Mesenchymal stem cell (in vitro differentiated cells and primary cell): ENCODE measurements at places on chromosomes 5 and 9.

DNA sequence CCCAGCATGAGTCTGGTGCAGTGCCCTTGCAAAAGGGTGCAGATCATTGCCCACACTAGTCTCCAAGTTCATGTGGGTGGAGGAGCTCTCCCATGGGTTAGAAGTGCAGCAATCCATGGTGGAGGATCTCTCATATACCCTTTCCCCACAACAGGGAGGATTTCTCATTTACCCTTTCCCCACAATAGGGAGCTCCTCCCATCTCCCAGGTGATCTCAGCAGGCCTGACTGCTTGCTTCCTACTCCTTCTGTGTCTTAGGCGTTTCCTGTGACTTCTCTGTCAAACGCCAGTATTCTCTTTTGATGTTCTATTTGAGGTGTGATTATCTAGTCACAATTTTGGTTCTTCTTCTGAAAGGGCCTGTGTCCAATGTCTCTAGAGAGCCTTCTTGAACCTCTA is 133.8 kb upstream of the RFX3 start:
- no peak for DNase-seq

GRCh38 chr9:73202980-73203379 is 51.3 kb downstream of the ANXA1 start:
- DNase-seq, result no peak

- DNase-seq, result no peak
Measured at GRCh38 chr5:170097934-170098333, 7.8 kb upstream of the FOXI1 start.

DNA sequence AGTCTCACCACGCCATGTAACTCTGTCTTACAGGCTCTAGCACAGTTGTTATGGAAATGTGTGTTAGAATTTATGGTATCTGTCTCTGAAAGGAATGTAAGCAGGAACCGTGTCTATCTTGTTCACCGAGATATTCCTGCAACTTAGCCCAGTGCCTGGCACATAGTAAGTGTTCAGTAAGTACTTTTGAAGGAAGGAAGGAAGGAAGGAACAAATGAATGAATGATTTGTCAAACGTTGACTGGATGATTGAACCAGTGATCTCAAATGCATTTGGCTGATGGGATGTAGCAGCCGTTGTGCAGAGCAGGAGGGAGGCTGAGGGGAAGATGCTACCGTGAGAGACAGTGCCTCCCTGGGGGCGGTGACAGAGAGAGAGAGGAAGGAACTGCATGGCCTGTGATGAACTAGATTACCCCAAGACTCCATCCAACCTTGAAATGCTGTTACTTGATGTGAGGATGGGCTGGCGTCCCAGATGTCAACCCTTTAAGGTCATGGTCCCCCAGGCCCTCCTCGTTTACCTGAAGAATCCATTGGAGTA is 47.5 kb upstream of the PPARGC1B start:
- no peak for DNase-seq

- peak; percentile 82 for DNase-seq
Measured at GRCh38 chr5:109105631-109106267, 304.0 kb downstream of the PJA2 start.

DNA sequence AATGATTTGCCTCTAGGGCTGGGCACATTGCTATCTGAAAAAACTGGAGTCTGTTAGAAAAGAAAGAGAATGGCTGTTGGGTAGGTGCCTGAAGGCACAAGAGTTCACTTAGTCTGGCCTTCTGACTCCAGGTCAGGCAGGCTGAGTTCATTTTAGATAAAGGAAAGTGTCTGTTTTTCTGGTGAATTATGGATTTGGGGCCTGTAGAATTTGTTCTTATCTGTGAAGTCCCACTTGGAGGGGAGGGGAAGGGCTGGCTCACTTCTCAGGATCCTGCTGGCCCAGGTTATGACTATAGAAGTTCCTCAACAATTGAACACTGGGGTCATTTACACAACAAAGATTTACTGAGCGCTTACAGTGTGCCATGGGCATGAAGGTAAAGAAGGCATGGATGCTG is 11.5 kb upstream of the SEPTIN8 start:
- DNase-seq, result no peak

DNA sequence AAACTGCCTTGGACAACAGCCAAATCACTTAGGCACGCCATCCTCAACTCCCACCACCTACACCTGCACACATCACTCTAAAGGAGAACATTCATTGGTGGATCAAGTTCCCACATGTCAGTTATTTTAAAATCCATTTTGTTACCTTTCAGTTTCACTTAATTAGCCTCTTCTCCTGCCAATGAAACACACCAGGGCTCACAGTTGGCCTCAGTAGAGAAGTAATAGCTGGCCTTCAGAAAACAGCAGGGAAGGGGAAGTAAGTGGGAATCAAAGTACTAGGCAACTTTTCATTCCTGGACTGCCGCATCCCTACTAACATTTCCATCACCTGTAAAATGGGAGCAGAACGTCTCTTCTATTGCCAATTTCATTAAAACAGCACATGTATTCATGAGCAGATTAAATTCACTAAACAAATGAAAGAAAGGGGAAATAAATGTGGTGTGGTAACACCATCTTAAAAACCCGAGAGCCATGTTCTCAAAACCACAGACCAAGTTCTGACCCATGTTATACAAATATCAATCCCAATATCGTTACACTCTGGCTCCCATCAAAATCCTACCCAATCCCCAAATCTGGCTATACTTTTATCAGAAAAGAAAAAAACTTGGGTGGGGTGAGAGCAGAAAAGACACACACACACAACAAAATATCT is 1.7 kb downstream of the SIL1 start:
- DNase-seq, result no peak

- DNase-seq, result no peak
Measured at GRCh38 chr9:131745610-131746009, 5.7 kb upstream of the RAPGEF1 start.

DNA sequence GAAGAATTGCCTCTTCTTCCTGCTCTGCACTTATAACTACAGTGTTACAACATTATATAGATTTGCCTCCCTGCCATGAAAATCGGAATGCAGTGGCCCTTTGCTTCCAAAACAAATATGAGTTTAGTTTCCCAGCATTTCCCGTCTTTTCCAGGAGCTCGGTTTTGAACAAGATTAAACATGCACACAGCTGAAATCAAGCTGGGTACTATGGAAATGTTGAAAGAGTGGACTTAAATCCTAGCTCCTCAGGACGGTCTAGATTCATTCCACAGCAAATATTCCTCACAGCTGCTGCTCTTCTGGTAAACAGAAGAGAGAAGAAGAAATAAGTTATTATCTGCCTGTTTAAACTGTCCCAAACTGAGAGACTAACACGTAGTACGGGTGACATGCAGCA is 161.4 kb downstream of the PIK3R1 start:
- DNase-seq, result no peak

DNA sequence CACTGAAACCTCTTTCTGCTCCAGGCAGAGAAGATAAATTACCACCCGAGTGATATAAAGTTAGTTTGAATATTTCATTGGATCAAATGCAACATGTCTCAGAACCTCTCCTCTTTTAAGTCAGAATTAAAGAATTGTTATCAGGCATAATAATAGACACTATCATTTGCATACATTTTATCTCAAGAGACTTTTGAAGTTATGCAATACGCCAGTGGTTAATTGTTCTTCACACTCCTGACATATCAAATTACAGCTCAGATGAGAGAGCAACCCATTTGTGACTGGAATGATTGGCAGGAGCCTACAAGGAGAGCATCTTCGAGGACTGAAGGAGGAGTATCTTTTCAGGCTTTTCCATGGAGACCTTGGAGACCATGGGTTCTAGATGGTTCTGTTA is 452.2 kb downstream of the KDM4C start:
- DNase-seq, result no peak

GRCh38 chr9:113927277-113927676 is 51.2 kb downstream of the ZNF618 start:
- DNase-seq, result no peak

- no peak for DNase-seq
Measured at GRCh38 chr9:107447834-107448233, 41.7 kb downstream of the KLF4 start.

- DNase-seq, result no peak
Measured at GRCh38 chr9:81377320-81377719, 312.0 kb downstream of the TLE1 start.

DNA sequence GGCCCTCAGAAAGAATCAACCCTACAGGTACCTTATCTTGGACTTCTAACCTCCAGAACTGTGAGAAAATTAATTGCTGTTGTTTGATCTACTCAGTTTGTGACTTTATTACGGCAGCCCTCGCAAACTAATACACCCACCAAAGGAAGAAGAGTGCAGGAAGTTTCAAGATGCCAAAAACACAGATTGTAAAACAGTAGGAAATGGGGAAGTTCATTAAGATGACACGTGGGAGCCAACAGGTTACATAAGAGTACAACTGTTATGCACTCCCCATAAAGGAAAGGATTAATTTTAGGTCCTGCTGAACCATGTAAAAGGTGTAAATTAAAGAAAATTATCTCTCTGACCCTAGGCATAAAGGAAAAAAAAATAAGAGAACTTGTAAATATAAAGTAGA is 294.3 kb downstream of the EPB41L4A start:
- no peak for DNase-seq

GRCh38 chr5:147321569-147321968 is 86.7 kb downstream of the STK32A start:
- no peak for DNase-seq

- DNase-seq, result no peak
Measured at GRCh38 chr5:129617206-129617605, 130.7 kb upstream of the MINAR2 start.

DNA sequence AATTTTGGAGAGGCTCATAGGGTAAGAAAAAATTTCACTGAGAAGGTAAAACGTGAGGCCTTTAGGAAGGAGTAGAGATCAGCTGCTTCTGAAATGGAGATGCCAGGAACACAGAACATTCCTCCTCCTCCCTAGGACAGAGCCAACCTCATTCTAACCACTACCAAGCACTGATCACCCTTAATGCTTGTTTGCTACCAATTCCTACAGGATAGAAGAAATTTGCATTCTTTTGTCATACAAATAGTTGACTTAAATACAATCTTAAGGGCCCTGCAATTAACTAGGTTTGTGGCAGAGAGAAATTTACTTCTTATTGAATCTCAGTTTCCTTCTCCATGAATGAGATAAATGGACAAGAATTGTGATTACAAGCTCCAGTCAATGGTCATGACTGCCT is 780.2 kb upstream of the WWC1 start:
- DNase-seq, result no peak

GRCh38 chr9:87269296-87270176 is 228.1 kb upstream of the DAPK1 start:
- no peak for DNase-seq
